ENCODE measurements at places on chromosomes 12 and 14.

DNA sequence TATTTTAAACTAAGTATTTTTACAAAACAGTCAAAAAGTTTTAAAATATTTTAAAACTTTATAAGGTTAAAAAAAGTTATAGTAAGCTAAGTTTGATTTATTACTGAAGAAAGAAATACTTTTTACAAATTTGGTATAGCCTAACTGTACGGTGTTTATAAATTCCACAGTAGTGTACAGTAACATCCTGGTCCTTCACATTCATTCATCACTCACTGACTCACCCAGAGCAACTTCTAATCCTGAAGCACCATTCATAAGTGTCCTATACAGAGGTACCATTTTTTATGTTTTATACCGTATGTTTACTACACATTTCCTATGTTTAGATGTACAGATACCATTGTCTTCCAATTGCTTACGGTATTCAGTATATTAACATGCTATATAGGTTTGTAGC, 170.0 kb downstream of the KLHL28 start:
- DNase-seq: no peak

DNA sequence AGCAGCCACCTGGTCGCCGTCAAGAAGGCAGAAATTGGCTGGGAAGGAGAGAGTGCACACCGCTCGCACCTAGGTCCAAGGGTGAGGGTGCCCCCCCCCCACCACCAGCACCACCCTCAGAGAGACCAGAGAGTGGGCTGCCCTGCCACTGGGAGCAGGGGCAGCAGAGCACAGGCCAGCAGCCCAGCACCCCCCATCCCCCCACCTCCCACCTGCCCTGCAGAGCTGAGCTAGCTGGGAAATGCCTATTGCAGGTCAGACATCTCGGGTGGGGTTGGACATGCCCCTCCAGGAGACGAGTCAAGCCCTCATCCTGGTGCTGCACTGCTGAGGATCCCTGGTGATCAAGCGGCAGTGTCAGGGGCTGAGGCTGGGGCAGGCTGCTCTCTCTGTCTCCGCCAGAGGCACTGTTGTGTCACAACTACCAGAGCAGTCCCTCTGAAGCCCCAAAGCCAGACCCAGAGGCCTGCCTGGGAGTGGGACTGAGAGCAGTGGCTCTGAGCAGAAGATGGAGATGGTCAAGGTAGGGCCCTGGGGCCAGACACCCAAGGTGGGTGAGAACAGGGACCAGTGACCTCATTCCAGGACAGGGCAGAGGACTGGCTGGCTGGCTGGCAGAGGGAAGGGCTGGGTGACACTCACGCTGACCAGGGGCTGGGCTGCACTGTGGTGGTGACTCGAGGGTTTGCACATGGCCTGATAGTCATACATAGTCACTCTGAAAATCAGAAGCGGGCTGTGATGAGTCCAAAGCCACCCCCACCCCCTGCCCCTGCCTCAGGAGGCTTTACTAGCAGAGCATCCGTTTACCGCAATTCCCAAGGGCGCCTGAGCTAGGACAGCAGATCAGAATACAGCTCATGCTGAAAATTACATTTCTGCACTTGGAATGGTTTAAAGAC, 19.7 kb upstream of the LRTM2 start:
- DNase-seq: peak; percentile 60

DNA sequence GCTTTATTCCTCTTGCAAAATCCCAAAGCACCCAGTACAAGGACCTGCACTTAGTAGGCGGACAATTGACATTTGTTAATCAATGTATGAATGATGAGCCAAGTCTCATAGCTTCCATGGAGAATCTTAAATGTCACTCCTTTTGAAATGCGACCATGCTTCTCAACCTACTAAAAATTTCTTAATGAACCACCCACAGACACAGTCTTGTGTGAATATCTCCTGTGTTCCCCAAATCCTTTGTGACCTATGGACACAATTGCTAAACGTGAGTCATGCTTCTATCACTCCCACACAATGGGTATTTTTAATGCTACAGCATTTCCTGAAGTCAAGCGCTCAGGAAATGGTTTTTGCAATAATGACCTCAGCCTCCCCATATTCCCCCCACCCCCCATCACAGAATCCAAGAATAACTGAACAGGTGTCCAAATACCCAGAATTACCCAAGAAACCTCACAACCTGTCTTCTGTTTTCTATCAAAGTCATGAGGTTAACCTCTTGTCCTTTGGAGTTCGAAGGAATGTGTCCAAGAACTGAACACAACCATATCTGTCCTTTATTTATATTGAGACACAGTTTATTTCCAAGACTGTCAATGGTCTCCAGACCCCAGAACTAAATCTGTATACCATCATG, 163.6 kb upstream of the PLEKHG7 start:
- DNase-seq: peak; percentile 55

GRCh38 chr12:124765581-124766489, 97.8 kb downstream of the SCARB1 start:
- peak; percentile 31 for DNase-seq

DNA sequence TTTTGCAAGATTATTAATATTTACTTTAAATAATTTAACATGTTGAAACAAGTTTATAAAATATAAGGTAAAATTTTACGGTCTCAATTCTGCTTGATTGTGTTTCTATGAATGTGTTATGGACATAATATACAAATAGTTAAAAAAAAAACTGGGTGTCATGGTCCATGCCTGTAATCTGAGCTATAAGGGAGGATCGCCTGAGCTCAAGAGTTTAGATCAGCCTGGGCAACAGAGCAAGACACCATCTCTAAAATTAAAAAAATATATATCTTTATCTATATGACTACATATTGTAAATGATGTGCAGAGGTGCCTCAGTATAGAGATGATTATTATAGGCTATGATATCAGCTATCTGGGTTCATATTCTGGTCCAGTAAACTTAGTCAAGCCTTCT, 9.9 kb downstream of the PAPOLA start:
- no peak for DNase-seq

DNA sequence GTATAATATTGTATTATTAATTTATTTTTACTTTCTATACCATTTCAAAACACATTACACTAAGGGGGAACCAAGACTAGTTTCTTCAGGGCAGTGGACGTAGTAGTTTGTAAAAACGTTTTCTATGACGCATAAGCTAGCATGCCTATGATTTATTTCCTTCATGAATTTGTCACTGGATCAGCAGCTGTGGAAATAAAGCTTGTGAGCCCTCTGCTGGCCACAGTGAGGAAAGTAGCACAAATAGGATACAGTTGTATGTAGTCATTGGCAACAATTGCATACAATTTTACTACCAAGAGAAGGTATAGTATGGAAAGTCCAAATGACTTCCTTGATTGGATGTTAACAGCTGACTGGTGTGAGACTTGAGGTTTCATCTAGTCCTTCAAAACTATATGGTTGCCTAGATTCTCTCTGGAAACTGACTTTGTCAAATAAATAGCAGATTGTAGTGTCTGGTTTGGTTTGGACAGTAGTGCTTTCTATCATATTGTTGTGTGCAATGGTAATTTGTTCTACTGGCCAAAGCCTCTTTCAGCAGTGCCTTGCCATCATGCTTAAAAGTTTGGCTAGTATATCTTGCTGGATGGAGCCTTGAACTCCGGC, 24.3 kb upstream of the PLEKHD1 start:
- peak; percentile 88 for DNase-seq

DNA sequence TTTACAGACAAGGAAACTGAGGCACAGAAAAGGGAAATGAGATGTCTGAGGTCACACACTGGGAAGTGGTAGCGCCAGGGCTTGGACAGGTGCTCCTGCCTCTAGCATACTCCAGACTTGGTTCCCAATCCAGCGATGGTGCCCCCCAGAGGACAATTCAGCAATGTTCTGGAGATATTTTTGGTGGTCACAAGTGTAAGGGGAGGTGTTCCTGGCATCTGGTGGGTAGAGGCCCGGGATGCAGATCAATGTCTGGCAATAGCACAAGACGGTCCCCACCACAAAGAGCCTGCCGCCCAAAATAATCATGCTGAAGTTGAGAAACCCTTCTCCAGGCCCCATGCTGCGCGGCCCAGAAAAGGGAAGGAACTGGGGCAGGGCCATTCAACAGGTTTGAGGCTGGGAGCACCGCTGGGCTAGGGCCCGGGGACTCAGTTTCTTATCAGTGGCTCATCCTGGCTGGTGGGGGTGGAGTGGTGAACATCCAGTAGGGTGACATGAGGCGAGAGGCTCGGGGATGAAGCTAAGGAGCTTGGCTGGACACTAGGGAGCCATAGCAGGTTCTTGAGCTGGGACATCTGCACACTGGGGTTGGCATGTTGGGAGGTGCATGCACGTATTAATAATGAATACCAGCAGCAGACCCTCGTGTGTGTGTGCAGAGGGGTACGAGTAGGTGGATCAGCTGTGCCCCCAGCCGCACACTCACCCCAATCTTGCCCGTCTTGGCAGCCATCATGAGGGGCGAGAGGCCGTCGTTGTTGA, 35.1 kb downstream of the TRPV4 start:
- no peak for DNase-seq

DNA sequence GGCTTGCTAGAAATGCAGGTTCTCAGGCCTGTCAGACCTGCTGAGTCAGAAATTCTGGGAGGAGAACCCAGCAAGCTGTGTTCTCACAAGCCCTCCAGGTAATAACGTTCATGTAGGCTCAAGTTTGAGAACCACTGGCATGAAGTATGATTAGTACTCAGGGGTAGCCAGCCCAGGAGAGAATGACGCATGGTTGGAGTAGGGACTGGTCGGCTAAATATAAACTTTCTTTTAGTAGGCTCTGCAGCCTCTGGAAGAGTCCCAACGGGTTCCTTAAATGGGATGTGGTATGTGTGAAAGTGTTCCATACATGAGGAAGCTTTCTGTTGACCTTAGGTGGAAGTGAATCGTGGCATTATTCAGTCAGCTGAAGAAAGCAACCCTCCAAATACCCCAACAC, 209.3 kb downstream of the SLC41A2 start:
- DNase-seq: peak; percentile 63

DNA sequence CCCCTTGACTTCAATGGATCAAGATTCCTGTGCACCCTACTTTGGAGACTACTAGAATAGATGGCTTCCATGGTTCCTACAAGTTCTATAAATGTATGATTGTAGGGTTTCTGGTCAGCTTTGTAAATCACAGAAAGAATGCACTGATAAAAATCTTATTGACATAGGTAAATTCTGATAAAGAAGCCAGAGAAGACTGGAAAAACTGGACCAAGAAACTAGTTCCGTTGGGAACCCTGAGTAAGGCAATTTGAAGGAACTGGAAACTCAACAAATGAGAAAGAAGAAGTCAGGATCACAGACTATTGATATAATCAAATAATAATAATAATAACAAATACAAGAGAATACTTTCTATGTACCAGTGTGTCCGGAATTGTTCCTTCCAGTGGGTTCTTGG, 15.4 kb upstream of the MGST1 start:
- no peak for DNase-seq

GRCh38 chr12:48005001-48005749, 899 bp upstream of the COL2A1 start:
- no peak for DNase-seq

DNA sequence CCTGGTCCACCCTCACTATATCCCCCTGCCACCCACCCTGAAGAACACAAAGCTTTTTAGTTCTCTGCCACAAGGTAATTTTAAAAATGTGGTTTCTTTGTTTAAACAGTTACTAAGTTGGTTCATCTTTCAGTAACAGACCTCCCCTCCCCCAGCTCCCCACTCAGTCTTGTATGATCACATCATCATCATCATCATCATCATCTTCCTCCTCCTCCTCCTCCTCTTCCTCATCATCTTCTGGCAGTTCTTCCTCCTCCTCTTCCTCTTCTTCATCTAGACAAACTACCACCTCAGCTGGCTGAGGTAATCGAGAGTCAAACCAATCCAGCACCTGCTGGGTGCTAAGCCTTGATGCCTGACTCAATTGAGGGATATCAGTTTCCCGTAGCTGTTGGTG, 10.5 kb downstream of the HOMEZ start:
- no peak for DNase-seq

DNA sequence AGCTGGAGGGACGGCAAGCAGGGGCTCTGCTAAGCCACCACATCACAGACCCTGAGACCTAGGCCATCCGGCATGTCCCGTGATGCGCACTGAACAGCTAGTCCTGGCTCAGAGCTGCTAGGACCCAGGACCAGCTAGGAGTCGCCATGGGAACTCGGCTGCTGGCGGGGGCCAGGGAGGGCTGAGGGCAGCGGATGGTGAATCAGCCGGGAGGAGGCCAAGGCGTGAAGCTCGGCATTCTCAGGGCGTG, 5.1 kb downstream of the AHNAK2 start:
- peak; percentile 98 for DNase-seq

DNA sequence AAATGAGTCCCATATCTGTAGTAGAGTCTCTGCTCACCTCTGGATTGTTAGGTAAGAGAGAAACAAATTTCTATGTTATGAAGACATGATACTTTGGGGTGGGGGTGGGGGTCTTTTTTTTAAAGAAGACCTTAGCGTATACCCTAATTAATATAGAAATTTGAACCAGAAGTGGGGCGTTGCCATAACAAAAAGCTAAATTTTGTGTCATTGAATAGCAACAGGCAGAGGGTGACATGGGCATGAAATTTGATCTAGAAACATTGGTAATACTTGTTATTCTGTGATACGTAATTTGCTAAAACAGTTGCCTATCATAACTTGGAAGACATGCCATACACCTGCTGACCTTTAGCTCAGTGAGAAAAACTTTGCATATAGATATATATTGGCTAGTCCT, 92.3 kb upstream of the SLC38A2 start:
- no peak for DNase-seq

- DNase-seq: no peak
Observed at GRCh38 chr12:53004582-53004981, 1.7 kb upstream of the EIF4B start.

DNA sequence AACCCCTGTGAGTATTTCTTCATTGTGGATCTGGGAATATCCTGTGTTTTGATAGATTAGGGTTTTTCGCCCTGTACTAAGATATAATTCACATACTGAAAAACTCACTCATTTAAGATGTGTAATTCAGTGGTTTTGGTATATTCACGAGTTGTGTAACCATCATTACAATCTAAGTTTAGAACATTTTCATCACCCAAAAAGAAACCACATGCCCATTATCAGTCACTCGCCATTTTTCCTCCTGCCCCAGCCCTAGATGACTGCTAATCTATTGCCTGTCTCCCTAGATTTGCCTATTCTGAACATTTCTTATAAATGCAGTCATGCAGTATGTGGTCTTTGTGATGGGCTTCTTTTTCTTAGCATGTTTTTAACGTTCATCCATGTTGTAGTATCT, 67.9 kb upstream of the ATF1 start:
- no peak for DNase-seq

- DNase-seq: no peak
Observed at GRCh38 chr12:114711689-114712152, 27.7 kb upstream of the TBX3 start.

DNA sequence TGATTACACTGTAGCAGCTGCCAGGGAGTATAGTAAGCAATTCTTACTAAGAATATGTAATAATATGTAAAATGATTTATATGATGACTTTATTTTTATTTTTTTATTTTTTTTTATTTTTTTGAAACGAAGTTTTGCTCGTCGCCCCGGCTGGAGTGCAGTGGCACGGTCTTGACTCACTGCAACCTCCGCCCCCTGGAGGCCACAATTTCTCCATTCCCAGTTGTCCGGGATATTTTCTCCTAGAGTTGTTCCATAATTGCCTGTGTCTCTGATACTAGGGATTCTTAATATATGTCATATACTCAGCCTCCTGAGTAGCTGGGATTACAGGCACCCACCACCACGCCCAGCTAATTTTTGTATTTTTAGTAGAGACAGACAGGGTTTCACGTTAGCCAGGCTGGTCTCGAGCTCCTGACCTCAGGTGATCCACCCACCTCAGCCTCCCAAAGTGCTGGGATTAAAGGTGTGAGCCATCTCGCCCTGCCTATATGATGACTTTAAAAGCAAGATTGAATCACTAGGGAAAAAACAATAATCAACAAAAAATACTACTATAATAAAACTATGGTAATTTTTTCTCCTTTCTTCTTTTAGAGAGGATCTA, 12.2 kb upstream of the ITPR2 start:
- peak; percentile 49 for DNase-seq

GRCh38 chr12:24979976-24980730, 31.3 kb upstream of the BCAT1 start:
- peak; percentile 28 for DNase-seq
